Esophagus squamous epithelium (tissue), 5 donors: ENCODE measurements at places on chromosomes 6 and 20.

DNA sequence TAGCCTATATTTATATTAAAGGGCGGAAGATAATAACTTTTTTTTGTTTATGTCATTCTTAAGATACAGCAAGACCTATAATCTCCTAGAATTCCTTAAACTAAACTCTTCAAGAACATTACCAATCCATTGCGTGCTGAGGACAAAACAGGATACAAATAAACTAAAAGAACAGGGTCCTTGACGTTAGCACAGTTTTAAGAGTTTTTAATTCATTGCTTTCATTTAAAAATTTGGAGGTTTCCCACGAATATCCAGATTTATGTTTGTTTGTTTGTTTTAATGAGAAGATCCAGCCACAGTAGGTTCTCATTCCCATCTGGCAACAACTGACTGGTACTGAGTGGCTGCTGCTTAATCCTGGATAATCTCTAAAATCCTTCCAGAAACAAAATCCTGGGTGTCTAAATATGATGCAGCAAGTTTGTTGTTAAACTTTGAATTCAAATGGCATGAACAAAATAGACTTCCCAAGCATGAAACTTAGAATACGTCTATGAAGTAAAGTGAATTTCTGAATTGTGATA lies 153.7 kb downstream of the HACE1 start:
- no peak for DNase-seq

- no peak for DNase-seq
Measured at GRCh38 chr6:151181706-151182363, 57.9 kb upstream of the AKAP12 start.

DNA sequence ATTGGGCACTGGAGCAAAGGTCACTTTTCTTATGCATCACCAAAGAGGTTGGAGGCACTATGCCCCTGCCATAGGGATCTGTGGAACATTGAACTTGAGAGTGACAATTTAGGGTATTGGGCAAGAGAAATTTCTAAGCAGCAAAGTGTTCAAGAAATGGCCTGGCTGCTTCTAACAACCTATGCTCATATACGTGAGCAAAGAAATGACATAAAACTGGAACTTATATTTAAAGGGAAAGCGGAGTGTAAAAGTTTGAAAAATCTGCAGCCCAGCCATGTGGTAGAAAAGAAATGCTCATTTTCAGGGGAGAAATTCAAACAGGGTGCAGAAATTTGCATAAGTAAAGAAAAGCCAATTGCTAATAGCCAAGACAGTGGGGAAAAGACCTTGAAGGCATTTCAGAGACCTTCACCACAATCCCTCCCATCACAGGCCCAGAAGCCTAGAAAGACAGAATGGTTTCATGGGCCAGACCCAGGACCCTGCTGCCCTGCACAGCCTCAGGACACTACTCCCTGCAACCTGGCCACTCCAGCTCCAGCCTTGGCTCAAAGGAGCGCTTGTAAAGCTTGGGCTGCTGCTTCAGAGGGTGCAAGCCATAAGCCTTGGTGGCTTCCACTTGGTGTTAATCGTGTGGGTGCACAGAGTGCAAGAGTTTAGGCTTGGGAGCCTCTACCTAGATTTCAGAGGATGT lies 24.4 kb downstream of the NCR2 start:
- no peak for DNase-seq

DNA sequence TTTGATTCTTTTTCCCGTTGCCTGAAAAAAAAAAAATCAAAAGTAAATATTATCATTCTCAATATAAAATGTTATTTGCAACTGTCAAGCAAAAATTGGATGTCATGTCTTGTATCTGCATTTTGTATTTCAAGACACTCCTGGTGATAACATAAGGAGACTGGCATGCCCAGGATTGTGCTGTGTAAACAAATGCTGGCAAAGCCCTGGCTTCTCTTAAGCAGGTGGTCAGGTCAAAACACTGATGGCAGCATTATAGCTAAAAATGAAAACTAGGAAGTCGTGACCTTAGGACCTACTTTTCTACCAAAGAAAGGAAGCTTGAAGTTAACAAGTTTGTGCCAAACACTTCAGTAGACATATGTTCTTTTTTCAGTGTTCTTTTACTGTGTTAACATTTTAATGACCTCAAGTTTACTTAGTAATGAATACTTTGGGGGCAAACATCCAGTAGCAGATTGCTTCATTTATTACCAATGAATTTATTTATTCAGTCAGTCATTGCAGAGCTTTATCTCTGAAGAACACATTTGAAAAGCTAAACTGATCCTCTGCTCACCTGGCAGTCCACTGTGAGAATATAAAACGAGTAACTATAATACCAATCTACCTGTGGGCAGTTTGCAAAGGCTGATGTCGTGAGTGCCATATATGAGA lies 243.1 kb upstream of the FLRT3 start:
- no peak for DNase-seq

DNA sequence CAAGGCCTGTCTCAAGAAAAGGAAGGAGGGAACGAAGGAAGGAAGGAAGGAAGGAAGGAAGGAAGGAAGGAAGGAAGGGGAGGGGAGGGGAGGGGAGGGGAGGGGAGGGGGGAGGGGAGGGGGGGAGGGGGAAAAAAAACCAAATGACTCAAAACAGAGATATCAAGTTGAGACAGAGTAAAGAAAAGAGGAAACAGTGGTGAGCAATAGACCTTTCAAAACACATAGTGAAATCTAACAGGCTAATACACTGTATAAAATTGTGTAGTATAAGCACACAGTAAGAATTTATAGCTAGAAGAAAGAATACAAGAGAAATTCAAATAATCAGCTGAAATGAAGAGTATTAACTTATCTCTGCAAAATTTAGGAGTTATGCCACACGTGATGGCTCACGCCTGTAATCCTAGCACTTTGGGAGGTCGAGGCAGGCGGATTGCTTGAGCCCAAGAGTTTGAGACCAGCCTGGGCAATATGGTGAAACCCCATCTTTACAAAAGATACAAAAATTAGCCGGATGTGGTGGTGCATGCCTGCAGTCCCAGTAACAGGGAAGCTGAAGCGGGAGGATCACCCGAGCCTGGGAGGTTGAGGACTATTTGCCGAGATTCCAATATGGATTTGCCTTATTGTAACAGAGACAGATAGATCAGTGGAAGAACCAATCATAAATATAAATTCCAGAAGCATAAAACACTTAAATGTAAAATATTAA lies 123.2 kb downstream of the PRND start:
- DNase-seq = no peak

DNA sequence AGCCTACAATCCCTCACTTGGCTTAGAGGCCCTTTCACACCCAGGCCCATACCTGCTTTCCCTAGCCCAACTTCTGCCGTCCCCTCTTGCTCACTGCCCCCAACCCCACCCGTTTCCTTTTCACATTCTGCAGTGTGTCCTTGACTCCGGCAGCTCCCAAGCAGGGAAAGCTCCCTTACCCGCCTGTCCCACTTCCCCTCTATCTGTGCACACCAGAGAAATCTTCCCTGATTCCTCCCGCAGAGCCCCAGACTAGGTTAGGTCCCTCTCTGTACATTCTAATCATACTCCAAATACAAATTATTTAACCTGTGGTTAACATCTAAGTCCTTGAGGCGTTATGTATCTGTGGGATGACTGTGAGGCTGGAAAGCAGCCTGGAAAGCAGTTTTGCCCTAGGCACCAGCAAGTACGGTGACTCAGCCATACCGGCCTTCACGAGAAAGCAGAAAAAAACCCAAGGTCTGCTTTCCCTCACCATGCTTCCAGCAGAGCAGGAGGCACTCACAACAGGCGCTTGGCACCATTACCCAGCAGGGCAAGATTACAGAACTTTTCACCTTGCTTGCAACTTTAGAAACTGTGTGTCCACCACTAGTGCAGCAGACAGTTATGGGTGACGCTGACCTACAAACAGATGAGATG lies 22.3 kb downstream of the ELOVL5 start:
- DNase-seq = no peak

DNA sequence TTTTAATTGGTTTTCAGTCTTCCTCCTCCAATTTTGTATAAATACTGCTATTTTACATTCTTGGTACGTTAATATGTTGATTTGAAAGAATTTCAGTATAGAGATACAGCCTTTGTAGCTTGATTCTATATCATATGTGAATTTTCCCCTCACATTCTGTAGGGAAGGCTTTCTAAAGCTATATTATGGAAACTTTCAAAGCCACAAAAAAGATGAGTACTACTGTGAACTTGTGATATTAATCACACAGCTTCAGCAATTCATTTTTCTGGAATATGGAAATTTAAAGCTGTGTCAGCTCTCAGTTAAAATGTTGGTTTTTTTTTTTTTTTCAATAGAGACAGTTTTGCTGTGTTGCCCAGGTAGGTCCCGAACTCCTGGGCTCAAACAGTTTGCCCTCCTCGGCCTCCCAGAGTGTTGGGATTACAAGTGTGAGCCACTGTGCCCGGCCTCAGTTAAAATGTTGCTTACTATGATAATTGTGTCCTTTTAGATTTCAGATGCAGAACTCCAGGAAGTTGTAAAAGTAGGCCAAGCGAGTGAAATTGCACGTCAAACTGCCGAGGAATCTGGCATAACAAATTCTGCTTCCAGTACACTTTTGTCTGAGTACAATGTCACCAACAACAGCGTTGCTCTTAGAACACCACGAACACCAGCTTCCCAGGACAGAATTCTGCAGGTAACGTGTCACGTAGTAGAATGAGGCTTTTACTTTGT lies 20.6 kb downstream of the CDC5L start:
- DNase-seq = no peak

DNA sequence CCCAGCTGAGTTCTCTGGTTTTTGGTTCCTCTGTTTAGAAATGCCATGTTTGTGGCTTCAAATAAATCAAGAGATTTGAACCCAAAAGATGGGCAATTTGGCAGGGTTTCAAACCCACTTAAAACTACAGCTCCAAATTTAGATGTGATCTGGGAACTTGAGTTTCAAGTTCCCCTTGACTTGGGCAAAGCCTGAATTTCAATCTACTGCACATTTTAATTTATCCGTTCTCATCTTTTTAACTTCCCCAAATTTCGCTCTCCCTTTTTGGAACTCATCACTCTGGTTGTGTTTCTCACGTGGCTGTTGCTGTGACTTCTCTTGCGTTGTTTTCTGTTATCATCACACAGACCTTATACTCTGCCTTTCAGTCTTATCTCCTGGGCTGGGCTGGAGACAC lies 230.9 kb downstream of the CDC5L start:
- DNase-seq = no peak
